A549 treated with Mapracorat at 1 μM for 4 hours (cell line): ENCODE measurements at places on chromosomes 12 and 14. TPM values are rescaled to one million over a fixed set of nuclear protein-coding genes. Genes with fewer than 3 reads are reported as not detected.

DENND5B gene
- 10.5 to 15.4 TPM (median 14.2 TPM) in 5 replicates for total RNA-seq

PTGDR gene
- total RNA-seq: not detected in 5 replicates

TC2N gene
- 0.80 to 0.86 TPM (median 0.81 TPM) in 5 replicates for total RNA-seq

CLEC4C gene
- not detected in 5 replicates for total RNA-seq

ZNF641 gene
- total RNA-seq: 4.6 to 6.3 TPM (median 5.5 TPM) in 5 replicates

SARNP gene
- 91.7 to 148 TPM (median 94.8 TPM) in 5 replicates for total RNA-seq

GNB3 gene
- 1.2 to 2.3 TPM (median 1.9 TPM) in 5 replicates for total RNA-seq

HCAR2 gene
- 0.07 to 0.11 TPM (median 0.09 TPM) in 4 of 5 replicates, not detected in the other for total RNA-seq

EID3 gene
- 5.6 to 9.3 TPM (median 6.4 TPM) in 5 replicates for total RNA-seq

IL26 gene
- total RNA-seq: not detected in 5 replicates

TEX52 gene
- total RNA-seq: not detected in 5 replicates

KLHL33 gene
- not detected in 5 replicates for total RNA-seq

PMCH gene
- total RNA-seq: not detected in 5 replicates

IRAK3 gene
- 0.91 to 1.1 TPM (median 0.95 TPM) in 5 replicates for total RNA-seq

TPPP2 gene
- total RNA-seq: not detected in 5 replicates

GARIN6 gene
- not detected in 5 replicates for total RNA-seq

DHRS2 gene
- 5.4 to 8.5 TPM (median 6.2 TPM) in 5 replicates for total RNA-seq

HOXC11 gene
- 0.62 to 0.92 TPM (median 0.85 TPM) in 5 replicates for total RNA-seq

TGFB3 gene
- 0.43 to 0.94 TPM (median 0.65 TPM) in 5 replicates for total RNA-seq

BDKRB2 gene
- 1.00 to 1.3 TPM (median 1.2 TPM) in 5 replicates for total RNA-seq

KCNK13 gene
- 0.13 to 0.17 TPM (median 0.14 TPM) in 5 replicates for total RNA-seq

CFAP251 gene
- 0.96 to 1.7 TPM (median 1.5 TPM) in 5 replicates for total RNA-seq

EPS8 gene
- total RNA-seq: 44.5 to 55.7 TPM (median 50.8 TPM) in 5 replicates

PRDM4 gene
- total RNA-seq: 18.3 to 20.8 TPM (median 18.6 TPM) in 5 replicates

GNG2 gene
- 2.9 to 4.5 TPM (median 3.4 TPM) in 5 replicates for total RNA-seq

IFNG-AS1 gene
- total RNA-seq: not detected in 5 replicates

LBHD2 gene
- total RNA-seq: 0.21 to 0.56 TPM (median 0.26 TPM) in 4 of 5 replicates, not detected in the other

MSI1 gene
- 0.89 to 1.8 TPM (median 1.4 TPM) in 5 replicates for total RNA-seq

CABP1 gene
- 0.14 to 0.33 TPM (median 0.22 TPM) in 5 replicates for total RNA-seq
